ENCODE measurements at places on chromosomes 2 and 18.

GRCh38 chr2:159164457-159164911, 122.0 kb downstream of the WDSUB1 start:
- no peak for DNase-seq

DNA sequence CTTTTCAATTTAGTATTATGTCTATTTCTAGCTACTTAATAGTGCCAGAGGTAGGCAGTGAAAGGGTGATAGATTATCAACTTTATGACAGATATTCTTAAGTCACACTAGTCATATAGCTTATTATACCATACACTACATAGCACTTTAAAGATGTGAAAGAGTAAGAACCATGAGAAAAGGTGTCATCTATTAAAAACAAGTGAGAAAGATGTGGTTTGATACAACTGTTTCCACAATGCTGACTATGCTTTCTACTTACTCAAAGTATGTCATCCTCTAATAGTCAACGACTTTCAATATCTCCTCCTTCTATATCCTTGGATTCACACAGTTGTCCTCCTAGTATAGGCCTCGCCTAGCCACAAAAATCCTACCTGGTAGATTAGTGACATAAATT, 132.9 kb upstream of the WDSUB1 start:
- DNase-seq = no peak

DNA sequence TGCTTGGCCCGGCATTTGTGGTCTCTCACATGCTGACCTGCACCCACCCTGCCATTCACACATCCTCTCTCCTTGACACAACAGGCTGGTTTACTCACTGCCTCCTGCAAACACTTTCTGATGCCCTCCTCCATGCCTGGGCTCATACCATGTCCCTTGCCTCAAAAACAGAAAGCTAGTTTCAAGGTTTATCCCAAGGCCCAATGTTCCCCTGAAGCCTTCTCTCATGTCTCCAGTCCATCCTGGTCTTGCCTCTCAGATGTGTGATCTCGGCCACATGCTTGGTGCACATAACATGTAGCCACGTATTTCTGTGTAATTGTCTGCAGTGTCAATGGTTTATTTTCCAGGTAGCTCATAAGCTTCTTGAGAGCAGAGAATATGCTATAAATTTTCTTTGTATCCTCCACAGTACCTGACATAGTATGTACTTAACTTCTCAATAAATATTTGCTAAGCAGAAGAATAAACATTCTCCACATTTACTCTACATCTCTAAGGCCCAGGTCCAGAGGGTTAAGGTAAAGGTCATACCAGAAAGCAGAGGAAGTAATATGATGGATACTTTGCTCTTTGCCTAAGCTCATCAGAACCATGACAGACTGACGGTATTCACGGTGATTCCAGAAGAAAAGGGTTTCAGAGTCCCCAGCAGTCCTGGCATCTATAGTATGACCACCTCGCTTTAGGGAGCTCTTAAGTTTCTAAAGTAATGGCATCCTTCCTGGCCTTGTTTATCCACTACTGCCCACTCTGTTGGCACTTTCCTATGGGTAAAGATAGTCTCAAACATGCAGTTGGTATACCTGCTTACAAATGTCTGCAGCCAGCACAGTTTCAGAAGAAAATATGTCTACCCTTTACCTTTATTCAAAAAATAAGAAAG, 163.4 kb upstream of the ZFP36L2 start:
- no peak for DNase-seq

DNA sequence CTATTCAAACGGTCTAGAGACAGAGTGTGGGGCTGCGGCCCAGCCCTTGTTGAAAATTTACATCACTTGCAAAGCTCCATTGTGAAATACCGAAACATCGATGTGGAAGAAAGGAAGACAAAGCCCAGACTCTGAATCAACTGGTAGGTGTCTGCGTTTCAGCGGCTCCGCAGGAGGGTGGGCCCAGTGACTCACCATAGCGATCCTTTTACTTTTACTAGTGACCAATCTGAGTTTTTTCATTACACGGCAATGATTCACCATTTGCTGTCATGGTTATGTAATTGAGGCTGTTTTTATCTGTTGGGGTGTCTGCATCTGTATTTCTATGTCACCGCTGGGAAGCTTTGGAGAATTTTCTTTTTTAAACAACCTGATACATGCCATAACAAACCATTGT, 66.6 kb upstream of the ODC1 start:
- DNase-seq = peak; percentile 74

DNA sequence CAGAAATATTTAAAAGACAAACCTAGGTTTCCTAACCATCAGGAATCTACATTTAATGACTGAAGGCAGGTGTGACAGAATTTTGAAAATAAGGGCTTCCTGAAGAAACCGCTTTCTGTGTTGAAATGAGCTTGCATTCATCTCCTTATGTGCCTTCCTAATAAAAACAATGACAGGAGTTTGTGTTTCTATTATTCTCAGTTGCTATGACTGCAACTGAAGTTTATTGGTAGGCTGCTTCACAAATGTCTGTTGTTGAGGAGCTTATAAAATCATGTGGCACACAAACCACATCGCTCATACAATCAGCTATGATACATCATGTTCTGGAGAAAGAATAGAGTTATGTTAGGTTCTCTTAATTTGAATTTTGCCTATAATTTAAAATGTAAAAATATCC, 362.7 kb upstream of the SLC8A1 start:
- no peak for DNase-seq

- DNase-seq = no peak
Observed at GRCh38 chr2:239241431-239241960, 159.3 kb downstream of the HDAC4 start.

DNA sequence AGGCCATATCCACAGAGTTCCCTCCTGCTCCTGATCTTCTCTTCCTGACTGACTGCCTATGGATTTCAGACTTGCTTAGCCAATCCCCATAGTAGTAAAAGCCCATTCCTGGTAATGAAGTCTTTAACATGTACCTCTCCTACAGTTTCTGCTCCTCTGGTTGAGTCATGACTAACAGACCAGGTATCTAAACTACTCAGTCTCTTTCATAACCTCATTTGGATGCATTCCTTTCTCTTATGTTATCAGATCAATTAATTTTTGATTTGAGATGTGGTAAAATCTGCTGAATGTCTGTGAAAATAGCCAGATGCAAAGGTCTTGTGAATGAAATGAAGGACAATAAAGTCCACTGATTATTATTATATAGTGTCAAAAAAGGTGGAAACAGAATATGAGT, 198.0 kb downstream of the NBAS start:
- DNase-seq = no peak

DNA sequence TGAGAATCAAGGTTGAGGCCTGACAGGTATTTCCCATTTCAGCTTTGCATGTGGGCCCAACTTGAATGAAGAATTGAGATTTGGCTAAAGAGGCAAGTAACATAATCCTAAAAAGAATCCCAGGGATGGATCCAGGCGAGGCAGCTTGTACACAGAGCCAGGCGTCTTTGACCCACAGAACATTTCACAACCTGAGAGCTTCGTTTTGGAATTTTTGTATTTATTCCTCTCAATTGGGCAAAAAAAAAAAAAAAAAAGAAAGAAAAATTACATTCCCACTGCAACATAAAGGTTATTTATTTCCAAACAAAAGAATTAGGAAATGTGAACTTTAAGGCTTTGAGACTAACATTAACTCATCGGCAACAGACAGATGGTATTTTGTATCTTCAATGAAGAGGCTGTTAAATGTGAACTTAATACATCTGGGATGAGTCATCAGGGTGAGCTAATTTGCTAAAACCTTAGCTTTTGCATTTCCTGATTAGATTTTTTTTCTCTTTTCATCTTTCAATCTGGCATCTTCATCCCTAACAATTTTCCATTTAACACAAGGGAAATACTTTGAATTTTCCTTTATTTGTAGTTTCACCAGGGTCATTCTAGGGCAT, 478.5 kb upstream of the TNP1 start:
- no peak for DNase-seq

GRCh38 chr2:55604027-55604565, 13.3 kb downstream of the PPP4R3B start:
- no peak for DNase-seq

- DNase-seq = no peak
Observed at GRCh38 chr2:205762881-205763280, 80.6 kb downstream of the NRP2 start.

DNA sequence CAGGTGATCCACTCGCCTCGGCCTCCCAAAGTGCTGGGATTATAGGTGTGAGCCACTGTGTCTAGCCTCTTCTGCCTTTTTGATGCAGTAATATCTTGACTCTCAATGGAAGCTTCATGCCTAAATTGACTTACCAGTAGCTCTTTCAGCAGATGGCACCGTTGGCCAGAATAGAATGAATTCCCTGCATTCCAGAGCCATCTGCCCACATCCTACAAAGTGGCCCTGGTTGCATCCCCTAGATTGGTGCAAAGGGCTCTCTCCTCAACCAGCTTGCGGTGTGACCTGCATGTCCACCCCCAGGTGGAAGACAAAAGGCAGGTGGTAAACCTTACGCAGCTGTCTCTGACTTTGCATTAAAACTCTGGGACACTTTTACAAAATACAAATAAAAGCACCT, 4.4 kb upstream of the PARD6G start:
- no peak for DNase-seq

DNA sequence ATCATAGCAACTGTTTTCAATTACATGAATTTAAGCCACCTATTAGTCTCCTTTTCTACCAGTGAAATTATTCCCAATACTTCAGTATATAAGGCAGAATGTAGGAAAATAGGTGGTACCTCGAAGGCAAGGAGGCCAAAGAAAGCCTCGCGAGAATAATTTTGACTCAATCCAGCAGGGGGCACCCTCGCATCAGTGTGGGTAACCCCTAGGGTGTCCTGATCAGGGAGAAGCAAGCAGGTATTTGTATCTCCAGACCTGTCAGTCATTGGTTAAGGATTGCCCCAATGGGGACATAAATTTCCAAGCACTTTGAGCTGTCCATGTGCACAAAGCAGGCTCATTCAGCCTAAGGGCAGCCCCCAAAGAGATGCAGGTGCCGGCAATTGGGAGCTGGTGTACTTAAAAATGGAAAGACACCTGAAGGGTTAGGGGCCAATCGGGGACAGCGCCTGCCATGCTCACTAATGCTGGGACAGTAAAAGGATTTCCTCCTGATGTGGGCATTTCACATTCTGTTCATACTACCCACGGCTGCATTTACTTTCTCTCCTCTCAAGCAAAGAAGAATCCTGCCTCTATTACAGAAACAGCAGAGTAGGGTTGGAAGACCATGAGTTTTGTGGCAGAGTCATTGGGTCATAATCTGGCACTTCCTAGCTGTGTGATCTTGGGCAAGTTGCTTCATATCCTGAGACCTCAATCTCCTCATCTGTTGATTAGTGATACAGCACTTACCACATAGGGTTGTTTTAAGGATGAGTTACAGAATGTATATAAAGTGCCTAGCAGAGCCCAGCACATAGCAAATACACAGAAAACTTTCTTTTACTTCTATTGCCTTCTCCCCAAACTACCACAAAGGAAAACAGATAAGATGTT, 136.1 kb downstream of the ICOS start:
- peak; percentile 59 for DNase-seq

DNA sequence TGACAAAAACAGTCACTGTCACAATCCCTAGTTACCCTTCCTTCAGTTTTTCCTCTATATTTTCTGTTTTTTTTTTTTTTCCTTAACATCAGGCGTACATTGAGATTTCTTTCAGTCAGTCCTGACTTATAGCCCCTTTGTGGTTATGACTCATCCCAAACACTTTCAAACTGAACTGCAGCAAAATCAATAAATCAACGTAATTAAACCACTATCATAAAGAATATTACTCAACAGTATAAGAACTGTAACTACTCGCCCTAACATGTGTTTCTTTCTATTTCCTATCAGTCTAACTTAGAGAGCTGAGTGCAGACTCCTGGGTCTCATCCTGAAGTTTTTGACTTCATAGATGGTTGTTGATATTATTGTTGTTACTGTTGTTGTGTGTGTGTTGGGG, 523.5 kb downstream of the LRRTM4 start:
- DNase-seq = no peak

DNA sequence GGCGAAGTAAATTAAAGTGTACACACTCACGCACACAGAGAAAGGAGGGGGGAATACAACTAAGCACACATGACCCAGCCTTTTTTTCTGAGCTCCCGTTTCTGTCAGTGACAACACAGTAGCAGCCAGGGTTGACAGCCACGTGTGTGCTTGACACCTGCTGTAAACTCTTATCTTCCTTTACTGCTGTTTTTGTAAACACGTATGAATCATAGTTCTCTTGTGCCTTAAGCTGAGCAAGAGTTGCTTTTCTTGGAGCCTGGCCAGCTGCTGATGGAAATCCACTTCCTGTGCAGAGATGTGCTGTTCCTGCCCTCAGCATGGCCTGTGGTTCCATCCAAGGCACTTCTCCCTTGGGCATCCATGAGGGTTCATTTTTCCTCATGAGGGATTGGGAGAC, 561.9 kb downstream of the GALR1 start:
- DNase-seq = no peak

DNA sequence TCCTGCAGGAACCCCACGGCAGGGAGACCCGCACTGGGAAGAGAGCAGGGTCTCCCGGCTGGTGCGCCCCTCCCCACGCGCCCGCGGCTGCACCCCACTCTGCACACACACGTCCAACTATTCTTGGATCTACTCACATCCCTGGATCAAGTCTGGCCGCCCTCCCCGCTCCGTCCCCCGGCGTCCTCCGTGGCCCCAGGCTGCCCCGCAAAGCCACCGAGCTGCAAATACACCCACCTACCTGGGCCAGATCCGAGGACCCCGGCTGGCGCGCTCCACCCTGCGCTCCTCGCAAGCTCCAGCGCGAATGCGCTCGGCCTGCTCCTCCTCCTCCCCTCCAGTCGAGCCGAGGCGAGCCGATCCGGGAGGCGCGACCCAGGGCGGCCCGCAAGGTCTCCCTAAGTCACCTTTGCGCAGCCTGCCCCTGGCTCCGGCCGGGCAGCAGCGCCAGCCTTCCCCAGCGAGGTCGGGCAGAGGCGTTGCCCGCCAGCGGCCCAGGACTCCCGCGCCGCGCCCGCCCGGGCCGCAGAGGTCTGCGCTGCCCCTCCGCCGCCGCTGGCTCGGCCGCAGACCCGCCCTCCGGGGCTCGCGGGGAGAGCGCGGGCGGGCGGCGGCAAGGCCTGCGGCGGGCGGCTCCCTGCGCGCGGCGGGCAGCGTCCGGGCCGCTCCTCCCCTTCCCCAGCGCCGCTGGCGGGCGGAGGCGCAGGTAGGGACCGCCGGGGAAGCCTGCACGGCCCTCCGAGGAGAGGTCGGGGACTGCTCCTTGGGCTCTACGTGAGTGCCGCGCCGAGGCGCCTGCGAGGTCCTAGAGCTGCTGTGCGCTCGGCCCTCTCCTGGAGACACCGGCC, 126.0 kb downstream of the OSBPL1A start:
- DNase-seq = peak; percentile 77

- no peak for DNase-seq
Observed at GRCh38 chr18:51622702-51623101, 425.2 kb upstream of the MEX3C start.

DNA sequence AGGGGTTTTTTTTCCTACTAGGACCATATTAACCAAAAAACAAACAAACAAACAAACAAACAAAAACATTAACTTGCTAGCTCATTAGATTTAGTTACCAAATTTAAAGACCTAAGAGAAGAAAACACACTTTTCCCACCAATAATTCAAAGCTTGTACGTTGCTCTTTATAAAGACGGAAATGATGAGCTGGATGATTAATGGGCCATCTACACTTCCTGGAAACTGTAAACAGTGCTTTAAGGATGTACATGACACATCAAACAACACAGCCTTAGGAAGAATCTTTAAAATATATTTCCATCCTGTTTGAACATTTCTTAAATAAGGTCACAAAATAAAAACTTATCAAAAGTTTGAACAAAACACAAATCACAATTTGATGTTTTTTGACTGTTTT, 982 bp downstream of the BMP10 start:
- DNase-seq = no peak

GRCh38 chr18:10235661-10235952, 218.8 kb upstream of the APCDD1 start:
- no peak for DNase-seq

GRCh38 chr2:20977520-20978180, 66.2 kb downstream of the APOB start:
- no peak for DNase-seq

Measured in Calu3 (cell line).